ENCODE measurements at places on chromosomes 6 and 20.

DNA sequence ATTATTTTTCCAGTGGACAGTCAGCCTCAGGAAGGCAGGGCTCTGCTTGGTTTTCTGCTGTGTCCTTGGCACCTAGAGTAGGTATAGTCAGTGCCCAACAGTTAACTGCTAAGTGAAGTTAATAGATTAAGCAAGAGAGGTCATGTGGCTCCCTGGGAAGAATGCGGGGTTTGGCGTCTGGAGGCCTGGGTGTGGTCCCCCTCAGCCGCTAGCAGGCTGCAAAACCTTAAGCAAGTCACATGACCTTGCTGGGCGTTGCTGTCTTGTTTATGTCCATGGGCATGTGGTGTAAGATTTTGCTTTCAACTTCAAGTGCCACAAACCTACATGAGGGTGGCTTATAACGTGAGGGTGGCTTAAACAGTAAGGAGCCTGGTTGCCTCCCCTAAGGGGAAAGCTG is 75.5 kb upstream of the SCP2D1 start:
- no peak for DNase-seq

GRCh38 chr6:156395276-156395675 is 381.9 kb upstream of the ARID1B start:
- DNase-seq: no peak

DNA sequence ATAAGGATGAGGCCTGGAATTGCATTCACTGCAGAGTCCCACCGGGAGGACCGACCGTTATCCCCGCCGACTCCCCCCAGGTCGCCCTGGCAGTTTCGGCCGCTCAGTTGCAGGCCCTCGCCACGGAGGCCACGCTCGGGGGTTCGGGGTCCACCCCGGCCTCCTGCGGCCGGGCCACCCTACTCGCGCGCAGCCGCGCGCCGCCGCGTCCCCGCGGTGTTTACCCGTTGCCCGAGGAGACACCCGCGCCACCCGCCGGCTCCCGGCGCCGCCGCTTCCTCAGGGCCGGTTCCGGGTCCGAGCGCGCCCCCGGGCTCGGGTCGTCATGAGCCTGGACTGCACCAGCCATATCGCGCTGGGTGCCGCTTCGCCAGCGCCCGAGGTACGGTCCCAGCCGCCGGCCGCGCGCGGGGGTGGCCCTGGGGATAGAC is at the start of gene CCDC170:
Gene CCDC170, plus strand, starts transcription at position 214 of the 431 bp plus-strand sequence. Its CDS starts 112 bp downstream, at position 326.
- no peak for DNase-seq

GRCh38 chr6:11064836-11065235 is 20.7 kb upstream of the ELOVL2 start:
- no peak for DNase-seq

DNA sequence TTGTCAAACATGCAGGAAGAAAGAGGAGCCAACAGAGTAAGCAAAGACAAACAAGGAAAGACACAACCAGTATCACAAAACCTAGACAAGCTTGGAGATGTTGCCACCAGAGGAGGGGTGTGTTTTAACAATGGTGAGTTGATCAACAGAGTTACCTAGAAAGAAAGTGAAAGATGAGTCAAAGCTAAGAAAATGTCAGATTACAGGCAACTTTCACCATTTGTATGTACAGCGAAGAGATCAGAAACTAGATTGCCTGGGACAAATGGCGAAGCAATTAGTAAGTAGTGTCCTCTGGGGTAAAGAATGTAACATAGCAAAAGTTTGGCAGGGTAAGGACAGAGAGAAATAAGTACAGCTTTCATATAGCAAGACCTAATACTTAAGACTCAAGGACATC is 51.6 kb upstream of the POU3F2 start:
- DNase-seq: no peak

GRCh38 chr6:160122744-160123143 is 1.1 kb downstream of the SLC22A1 start:
- DNase-seq: no peak

- DNase-seq: no peak
These were observed 83.9 kb upstream of the LGSN start for GRCh38 chr6:63403725-63404124.

DNA sequence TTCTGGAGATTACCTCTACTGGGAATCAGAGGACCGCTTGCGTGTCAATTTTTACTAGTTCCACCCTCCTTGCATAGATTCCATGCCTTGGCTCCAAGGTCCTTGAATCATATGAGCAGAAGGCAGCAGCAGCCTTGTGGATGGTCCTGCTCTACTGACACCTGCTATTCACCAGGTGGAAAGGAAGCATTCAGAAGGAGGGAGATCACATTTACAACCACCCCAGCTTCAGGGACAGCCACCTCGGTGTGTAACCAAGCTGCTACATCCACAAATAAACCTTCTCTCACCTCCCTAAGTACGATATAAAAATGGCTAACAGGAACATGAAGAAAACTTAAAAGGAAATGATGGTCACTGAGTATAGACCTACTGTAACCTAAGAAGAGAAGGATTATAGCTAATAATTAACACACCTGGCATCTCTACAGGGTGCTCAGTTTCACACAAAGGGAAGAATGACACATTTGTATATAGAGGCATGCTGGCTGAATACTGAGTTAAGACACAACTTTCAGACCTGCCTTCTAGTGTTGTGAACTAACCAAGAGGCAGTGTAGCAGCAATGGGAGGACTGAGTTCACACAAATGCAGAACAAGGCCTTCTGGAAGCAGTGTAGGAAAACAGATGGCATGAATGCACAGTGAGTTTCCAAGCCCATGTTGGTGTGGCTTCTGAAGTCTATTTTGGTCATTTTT is 46.3 kb upstream of the SRPK1 start:
- no peak for DNase-seq

- DNase-seq: peak; percentile 14
These were observed 87.5 kb downstream of the SYNJ2 start for GRCh38 chr6:158068893-158069799.

DNA sequence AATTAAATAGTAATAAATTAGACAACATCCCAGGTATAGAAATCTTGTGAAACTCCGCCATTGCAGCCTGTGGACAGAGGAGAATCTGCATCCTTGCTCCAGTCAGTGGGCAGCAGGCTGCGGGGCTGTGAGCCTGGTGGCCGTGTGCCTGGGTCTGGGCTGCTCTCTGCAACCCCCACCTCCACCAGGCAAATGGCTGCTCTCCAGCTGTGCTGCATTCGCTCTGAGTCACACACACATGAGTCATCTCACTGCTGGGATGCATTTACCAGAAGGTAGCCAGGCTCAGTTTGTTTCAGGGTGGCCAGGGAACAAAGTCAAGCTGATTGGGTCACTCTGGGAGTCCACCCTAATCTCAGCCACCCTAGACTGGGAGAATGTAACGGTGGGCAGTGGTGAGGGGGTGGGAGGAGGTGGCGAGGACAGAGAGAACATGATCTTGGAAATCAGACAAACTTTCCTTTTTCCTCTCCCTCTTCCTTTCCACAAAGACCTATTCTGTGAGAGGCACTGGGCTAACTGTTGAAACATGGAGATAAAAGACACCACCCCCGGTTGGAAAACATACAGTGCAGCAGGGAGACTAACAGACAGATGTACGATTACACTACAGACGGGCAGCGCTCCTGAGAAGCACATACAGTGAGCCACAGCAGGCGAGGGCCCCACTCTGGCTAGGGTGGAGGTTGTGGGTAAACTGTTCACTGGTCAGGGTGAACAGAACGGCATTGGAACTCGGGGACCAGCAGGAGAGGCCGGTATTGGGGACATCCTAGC is 59.2 kb downstream of the TRAM2 start:
- DNase-seq: peak; percentile 39

DNA sequence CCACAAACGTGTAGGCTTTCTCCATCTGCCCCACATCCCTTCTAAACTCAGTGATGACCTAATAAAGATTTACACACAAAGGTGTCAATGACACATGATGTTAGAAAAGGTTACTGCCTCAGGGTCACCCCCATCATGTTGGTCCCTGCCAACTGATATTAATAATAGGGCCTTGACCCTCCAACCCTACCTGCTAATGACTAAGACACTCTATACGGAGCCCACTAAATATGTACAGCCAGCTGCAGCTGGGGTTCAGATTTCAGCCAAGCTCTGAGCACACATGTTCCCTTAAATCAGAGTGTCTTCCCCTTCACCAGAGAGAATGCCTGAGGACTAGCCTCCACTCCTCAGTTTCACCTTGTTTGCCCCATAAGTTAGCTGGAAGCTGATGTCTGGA is 67.4 kb upstream of the SNRPB2 start:
- DNase-seq: no peak

DNA sequence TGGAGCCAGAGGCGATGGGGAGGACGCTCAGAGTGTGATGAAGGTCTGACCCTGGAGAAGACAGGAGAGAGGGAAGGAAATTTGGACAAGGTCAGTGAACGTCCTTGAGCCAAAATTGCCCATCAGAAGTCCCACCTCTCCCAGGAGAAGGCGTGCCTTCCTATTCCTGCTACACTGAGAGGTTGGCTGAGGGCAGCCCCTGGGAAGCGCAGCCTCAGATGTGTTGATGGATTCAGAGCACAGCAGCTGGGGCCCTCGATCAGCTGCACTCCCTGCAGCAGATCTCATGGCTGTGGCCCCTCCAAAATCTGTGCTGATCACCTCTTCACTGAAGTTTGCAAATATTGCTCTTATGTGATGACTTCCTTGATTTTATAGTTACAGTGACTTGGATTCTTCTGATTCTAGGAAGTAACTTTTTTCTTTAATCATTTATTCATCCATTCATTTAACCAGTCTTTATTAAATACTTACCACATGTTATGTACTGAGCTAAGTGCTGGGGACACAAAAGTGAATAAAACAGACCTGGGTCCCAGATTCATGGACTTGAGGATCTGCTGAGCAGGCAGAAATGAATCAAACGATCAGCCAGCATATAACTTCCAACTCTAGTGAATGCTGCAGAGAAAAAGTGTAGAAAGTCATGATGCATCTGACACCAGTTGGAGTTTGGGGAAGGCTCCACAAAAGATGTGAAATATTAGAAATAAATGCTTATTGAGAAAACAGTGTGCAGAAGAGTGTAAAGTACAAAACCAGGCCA is 69.6 kb upstream of the ARMC2 start:
- DNase-seq: no peak

DNA sequence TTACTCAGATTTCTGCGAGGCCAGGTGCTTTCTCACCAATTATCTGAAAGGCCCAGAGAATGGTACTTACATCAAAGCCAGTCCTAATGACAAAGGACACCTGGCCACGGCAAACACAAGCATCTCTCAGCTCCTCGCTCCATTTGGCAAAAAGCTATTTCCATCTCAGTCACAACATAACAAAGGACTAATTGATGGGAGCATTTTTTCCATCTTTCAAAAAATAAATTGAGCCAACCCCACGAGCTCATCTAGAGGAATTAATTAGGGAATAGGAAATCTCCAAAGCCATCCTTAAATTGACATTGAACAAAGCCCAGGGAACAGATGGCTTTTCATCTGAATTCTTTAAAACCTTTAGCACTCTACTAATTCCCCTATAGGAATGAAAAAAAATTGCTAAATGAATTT is 236.7 kb downstream of the HAO1 start:
- DNase-seq: no peak

DNA sequence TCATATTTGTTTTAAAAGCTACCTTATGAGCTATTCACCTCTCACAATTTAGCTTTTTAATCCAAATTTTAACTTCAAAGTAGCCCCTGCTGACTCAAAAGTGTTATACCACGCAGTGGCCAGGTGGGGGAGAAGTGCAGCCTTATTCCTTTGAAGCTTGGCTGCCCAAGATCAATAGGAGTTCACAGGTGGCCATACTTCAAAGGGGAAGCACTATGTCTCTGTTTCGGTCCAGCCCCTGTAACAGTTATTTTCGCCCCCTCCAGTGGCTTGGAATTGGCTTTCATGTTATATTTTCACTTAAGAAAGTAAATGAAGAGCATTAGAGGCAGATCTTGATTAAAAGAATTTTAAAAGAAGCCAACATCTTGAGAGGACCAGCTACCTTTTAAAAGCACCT is 608.4 kb downstream of the EPHA7 start:
- DNase-seq: peak; percentile 0

DNA sequence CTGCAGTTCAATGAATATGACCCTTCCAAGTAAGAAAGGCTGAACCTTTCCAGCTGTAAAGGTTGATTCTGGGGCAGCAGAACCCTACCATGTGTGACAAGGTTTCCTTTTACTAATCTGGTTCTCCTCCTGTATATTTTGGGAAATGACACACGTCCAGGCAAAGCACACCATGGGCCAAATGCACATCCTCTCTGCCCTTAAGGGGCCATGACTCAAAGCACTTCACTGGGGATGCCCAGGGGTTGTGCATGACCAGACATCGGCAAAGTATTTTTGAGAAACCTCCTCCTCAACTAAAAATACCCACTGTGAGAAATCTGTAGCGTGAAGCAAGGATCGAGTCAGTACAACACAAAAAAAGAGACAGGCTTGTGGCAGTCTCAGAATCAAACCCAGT is 174.7 kb downstream of the BACH2 start:
- DNase-seq: peak; percentile 43

DNA sequence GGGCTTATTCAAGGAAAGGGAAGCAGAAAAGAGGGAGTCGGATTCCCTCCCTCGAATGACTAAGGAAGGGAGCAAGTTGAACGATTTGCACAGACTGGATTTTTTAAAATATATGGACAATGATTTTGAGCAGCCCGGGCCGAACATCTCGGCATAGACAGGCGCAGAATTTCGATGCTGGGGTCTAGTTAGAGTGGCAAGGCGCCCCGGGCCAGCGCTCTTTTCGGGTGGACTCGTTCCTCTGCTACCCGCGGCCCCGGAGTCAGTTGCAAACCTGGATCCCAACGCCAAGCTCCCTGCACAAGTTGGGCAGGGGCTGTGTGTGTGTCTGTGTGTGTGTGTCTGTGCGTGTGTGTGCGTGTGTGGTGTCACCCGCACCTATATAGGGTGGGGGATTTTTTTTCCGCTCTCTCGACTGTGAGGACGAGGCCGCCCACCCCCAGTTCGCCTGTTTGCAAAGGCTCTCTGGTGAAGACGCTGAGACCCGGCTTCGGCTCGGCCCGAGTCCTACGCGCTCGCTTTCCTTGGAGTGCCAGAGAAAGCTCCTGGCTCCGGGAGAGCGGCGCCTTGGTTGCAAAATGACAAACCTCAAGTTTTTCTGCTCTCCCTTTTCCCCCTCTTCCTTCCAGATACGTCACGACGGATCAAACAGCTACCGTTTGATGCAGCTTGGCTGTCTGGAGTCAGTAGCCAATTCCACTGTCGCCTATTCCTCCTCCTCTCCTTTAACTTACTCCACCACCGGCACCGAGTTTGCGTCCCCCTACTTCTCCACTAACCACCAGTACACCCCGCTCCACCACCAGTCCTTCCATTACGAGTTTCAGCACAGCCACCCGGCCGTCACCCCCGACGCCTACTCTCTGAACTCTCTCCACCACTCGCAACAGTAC is 1.4 kb downstream of the TFAP2D start:
- DNase-seq: no peak

DNA sequence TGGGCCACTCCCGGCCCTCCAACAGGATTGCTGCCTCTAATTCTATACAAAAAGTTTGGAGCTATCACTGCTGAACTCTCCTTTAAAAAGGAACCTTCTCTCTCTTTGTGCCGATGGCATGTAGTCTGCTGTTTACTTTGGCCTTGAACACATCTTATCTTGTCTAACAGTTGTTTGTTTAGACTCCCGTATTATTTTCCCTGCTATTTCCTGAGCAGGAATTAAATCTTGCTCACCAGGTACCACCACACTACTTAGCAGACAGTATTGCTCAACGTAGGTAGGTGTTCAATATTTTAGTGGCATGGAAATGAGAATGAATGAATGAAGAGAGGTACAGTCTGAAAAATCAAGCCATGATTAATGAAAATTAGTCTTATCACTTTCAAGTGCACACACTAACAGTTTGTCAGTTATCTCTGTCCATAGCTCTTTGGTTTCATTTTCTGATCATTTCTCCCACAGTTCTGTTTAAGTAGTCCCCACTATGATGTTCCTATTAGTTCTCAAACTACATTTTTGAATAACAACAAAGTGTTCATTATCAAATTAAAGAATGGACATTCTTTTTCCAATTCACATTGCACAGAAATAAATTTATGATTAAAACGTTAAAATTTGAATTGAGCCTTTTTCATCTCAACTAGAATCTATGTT is 6.8 kb upstream of the HEY2 start:
- DNase-seq: no peak

Measured in stimulated activated CD4-positive, alpha-beta T cell treated with anti-CD3 and anti-CD28 coated beads, Interleukin-12 subunit alpha, Interleukin-12 subunit beta, amount 100 ng/mL, for 48 hours (primary cell).